RPMI8226 (cell line): ENCODE measurements at places on chromosomes 16 and 17.
A peak's percentile ranks its signal among the peaks of the same experiment; 100 is the strongest.

DNA sequence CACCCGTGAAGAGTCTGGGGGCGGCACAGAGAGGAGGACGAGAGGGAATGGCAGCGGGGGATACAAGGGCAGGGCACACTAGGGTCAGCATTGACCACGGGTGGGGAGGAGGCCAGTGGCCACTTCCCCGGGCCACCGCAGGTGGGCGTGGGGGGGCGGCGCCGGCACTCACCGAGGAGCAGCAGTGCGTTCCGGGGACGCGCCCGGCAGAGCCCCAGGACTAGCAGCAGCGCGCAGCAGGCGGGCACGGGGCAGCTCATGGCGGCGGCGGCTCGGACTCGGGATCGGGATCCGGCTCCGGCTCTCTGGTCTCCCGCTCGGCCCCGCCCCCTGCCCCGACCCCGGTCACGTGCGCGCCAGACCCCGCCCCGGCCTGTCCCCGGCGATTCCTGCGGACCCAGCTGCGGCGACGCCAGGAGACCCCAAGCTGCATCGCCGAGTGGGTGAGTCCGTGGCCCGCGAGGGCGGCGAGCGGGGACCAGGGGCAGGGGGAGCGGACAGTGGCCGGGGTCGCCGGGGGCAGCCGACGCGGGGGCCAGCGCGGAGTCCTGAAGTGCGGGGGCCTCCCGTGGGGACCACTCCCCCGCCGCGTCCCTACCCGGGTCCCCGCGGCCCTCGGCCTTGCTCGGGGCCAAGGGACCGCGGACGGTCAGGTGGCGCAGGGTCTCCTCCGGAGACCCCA lies at the start of the genes SGSH and SLC26A11:
SGSH (minus strand) TSS at position 280 of the 682 bp plus-strand sequence; CDS start at position 260, 20 bp downstream.
SLC26A11 (plus strand) TSS at position 374 of the 682 bp plus-strand sequence. CDS start 1,134 bp downstream, outside the sequence.
- peak; percentile 72 for DNase-seq

GRCh38 chr16:57113042-57113453 lies 20.7 kb downstream of the CPNE2 start:
- DNase-seq, result no peak

GRCh38 chr16:82456683-82457082 lies 170.1 kb upstream of the CDH13 start:
- peak; percentile 59 for DNase-seq

DNA sequence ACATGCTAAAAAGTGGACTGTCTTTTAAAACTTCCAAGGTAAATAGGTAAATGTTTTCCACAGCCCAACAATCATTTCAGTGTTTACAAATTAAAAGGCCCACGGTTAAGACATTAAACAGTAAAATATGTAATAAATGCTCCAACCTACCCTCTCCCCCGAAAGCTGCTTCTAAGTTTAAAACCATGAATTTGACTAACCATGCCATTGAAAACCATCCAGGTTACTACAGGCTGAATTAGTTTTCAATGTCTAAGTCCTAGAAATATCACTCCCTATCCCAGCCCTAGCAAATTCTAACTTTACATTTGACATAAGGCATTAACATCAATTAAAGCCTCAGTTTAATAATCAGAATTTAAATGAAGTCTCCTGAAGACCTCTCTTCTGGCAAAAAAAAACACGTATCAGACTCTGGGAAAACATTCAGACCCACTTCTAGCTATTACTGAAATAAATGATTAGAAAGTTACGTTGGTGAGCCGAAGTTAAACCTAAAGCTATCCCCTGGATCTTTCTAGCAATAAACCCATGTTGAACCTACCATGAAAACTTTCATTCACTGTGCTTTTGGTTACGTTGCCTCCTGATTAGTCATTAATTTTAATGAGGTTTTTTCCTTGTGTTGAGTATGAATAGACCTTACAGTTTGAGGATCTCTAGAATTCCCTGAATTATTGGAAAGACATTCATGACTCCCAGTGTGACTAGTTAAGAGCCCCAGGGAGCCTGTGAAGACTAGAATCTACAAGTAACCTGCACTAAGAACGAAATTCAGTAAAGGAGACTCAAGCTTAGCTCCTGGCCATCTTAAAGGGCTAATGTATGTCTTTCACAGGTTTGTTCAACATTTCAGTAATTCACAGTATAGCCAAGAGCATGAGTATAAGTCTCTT lies 1.7 kb upstream of the POLG2 start:
- DNase-seq, result no peak

DNA sequence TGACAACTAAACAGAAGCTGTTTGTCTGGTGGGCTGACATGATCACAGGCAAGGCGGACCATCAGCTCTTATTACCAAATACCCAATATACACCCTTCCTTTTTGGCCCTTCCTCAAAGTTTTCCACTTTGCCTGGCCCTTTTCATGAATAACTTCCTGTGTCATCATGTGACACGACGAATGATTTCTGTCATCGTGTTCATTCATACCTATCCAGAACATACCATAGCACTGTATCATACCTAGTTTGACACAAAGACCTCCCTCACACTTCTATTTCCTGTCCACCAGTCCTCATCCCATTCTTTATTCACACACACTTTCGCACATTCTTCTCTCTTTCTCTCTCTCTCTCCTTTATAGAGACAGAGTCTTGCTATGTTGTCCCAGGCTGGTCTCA lies 131.8 kb downstream of the STX8 start:
- DNase-seq, result no peak

DNA sequence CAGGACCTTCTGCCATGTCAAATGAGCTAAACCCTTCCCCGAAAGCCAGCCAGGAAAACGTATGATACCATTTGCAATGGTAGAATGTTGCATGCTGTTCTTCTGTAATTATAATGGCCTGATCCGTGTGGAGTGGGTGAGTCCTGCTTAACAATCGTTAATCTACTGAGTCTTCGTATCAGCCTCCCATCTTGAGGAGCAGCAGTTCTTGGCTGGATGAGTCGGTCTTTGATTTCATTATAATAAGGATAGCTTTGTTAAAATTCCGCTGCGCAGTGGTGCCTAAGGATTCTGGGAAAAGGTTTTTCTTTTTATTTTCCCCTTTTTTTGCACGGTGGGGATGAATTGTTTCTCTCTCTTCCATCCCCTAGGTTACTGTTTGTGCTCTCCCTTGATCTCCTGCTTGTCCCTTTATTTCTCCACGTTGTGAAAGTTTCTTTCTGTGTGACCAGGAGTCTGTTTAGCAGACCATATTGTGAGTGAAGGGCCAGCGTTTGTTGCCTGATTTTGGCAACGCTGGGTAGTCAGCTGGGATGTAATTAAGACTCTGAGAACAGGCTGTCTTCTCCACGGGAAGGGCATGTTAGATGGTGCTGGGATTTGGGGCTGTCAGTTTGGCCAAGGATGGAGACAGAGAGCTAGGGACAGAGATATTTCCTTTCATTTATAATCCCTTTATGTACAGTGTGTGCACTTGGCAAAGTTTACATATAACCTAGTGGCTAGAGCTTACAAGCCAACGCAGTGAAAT lies 263.0 kb downstream of the FTO start:
- DNase-seq, result no peak

- no peak for DNase-seq
Observed at GRCh38 chr17:48484850-48485249, 46.0 kb downstream of the HOXB1 start.

- DNase-seq, result no peak
Observed at GRCh38 chr17:13827118-13827517, 225.4 kb upstream of the HS3ST3A1 start.

- DNase-seq, result no peak
Observed at GRCh38 chr17:64658931-64659330, 3.2 kb downstream of the SMURF2 start.

DNA sequence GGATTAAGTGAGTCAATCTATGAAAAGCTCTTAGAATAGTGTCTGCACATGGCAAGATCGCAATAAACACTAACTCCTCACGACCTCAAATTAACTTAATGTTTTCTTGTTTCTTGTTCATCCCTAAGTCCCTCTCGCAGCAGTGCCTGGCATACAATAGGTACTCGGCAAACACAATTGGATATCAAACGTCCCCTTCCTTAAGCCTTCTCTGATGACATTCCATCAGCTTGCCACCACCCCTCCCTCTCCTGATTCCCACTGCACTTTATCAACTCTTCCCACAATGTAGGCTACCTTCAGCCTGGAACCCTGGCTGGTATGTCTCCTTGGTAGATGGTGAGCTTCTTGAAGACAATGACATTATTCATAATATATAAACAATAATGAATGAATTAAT lies 33.3 kb downstream of the CCDC42 start:
- no peak for DNase-seq

DNA sequence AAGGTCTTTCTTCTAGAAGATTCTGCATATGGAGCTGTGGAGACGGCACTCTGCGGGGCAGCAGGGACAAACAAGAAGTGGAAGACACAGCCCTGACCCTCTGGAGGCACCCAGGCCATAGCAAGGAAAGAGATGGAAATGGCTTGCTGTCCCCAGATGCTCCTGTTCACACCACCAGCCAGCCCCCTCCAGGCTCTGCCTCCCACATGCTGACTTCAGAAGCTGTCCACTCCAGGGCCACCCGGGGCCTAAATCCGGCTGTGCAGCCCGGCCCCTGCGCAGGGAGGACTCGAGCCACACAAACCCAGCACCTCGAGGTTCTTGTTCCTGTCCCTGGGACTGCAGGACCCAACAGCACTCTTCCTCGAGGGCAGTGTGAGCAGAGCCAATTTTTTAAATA lies 16.6 kb downstream of the RBFOX3 start:
- no peak for DNase-seq

- DNase-seq, result peak; percentile 50
Observed at GRCh38 chr17:80005360-80006338, 30.0 kb downstream of the TBC1D16 start.

DNA sequence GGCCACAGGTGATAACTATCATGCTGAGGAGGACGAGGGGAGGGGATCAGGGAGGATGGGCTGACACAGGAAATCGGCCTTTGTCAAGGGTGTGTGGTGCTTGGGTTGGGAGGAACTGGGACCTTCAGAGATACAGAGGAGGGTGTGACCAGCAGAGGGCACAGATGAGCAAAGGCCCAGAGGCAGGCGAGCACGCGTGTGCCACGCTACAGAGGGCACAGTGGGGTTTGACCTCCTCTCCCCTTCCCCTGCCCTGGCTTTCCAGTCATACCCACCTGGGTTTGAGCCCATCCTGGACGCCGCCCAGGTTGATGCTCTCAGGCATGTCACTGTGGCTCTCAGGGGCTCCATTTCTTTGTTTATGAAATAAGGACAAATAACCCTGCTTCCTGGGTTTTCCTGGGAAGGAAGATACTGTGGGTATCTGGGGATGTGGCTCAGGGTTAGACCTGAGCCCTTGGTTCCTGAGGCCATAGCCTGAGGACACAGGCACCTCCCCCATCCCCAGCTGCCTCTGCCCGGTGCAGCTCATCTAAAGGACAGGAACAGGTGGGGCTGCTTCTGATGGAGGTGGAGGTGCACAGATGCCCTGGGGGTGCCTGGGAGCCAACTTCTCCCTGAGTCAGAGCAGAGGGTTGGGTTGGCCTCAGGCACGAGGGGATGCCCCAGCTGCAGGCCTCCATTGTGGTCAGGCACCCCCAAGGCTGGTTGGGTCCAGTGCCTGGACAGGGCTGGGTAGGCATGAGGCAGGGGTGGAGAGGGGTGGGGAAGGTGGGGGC lies 51.8 kb downstream of the BEAN1 start:
- DNase-seq, result peak; percentile 93

DNA sequence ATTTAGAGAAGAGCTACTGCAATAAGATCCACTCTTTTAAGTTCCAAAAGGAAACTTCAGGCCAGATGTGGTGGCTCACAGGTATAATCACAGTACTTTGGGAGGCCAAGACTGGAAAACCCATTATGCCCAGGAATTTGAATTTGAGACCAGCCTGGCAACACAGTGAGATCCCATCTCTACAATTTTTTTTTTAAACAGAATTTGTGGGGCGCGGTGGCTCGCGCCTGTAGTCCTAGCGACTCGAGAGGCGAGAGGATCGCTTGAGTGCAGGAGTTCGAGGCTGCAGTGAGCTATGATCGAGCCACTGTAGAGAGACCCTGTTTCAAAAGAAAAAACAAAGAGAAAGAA lies 793 bp downstream of the COG7 start:
- peak; percentile 11 for DNase-seq

GRCh38 chr17:74235911-74236371 lies 22.6 kb downstream of the TTYH2 start:
- DNase-seq, result no peak

- no peak for DNase-seq
Observed at GRCh38 chr16:1708083-1708767, 2.2 kb downstream of the MAPK8IP3 start.

GRCh38 chr17:64938925-64939474 lies 19.7 kb upstream of the LRRC37A3 start:
- peak; percentile 19 for DNase-seq

DNA sequence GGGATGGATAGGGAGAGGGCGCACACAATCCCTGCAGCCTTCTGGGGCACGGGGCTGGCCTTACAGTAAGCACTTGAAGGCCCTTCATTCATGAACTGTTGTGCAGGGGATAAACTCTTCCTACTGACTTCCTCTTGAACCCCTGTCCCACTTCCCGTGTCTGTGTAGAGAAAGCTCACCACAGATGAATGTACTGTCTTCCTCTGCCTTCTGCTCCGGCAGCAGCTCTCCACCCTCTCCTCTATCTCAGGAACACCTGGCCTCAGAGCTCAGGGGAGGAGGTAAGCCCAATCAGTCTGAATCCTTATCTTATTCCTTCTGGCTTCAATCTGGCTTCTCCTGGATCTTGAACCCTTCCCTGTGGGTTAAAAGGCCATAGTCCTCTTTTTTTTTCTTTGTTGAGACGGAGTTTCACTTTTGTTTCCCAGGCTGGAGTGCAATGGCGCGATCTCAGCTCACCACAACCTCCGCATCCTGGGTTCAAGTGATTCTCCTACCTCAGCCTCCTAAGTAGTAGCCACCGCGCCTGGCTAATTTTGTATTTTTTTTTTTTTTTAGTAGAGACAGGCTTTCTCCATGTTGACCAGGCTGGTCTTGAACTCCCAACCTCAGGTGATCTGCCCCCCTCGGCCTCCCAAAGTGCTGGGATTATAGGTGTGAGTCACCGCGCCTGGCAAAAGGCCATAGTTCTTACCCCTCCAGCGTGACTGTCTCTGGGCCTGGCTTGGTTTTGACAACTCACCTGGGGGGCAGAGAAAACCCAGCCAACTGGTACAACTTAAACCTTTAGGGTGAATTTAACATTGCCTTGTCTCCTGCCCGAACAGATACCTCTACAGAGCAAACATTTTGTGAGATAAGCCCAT lies 7.2 kb upstream of the SLC52A1 start:
- no peak for DNase-seq

GRCh38 chr16:67179421-67180080 lies 4.2 kb downstream of the MATCAP1 start:
- DNase-seq, result no peak

DNA sequence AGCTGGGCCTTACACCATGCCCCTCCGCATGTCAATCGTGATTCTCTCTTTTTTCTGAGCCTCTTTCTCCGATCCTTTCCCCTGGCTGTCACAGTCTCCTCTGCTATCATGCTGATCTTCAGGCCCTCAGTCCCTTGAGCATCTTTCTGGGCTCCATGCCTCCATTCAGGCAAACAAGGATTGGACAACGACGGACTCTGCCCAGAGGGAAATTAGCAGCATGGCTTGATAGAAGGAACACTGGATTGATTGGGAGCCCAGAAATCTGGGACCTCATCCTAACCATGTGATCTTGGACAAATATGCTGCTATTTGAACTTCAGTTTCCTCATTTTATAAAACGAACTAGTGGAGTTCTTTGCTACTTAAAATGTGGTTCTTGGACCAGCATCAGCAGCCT lies 19.6 kb upstream of the PHF12 start:
- no peak for DNase-seq

- DNase-seq, result no peak
Observed at GRCh38 chr17:80983545-80983944, 8.1 kb upstream of the CHMP6 start.
